ENCODE measurements at places on chromosomes 1 and 21.
A peak's percentile ranks its signal among the peaks of the same experiment; 100 is the strongest.

DNA sequence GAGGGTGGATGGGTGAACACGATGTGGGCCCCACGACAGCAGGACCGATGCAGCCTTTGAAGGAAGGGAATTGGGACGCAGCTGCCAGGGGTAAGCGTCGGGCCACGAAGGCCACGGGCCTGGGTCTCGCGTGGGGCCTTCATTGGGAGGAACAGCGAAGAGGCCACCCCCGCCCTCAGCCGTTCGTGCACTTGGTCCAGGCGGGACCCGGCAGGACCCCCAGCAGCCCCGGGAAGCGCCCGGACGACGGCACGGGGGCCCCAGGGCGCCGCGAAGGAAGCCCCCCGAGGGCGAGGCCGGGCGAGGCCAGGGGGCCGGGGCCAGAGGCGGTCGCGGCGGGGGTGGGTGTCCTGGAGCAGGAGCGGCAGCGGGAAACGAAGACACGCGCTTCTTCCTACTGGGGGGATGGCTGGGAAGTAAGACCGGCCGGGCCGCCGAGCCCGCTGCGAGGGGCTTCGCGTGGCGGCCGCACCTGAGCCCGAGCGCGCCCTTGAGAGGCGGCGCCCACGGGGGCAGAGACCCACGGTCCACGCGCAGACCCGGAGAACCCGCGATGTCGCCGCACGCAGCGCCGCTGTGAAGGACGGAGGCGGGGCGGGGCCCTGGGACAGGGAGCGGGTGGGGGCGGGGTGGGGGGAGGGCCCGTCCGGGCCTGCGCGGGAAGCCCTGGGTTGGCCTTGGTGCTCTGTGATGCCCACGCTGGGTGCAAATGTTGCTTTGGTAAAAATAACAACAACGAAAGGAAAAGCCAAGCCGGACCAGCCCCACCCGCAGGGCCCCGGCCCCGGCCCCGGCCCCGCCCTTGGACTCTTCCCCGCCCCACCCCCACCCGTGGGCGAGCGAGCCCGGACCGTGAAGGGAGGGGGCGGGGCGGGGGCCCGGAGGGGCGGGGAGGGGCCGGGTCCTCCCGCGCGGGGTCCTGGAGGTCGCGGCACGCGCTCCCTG lies 56.0 kb upstream of the ADARB1 start:
- DNase-seq: no peak

GRCh38 chr1:90400131-90400530 lies 317.0 kb downstream of the BARHL2 start:
- DNase-seq: no peak

- DNase-seq: no peak
Measured at GRCh38 chr1:119731741-119732430, 20.2 kb downstream of the PHGDH start.

DNA sequence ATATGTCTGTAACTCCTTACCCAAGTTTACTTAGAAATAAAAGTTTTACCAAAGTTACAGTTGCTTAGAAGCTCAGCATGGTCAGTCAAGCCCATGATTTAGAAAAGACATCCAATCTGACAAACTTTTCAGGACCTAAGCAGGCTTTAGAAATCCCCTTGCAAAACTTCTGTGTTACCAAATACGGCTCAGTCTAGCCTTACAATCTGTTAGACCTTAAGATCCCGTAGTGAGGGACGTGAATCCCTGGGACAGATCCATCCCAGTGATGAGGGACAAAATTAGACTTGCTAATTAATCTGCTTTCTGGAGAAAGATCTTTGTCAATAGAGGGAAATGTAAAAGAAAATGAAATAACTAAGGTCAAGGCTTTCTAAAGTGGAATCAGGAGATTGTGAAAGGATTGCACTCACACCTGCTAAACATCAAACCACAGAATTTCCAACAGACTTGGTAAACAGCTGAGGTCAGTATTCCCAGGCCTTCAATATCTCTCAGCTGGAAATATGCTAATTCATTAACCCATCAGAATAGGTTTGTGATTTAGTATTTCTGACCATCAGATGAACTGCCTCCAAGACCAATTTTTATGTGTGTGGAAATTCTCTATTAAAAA lies 375.3 kb downstream of the DUSP10 start:
- DNase-seq: no peak

GRCh38 chr1:110155878-110156522 lies 5.7 kb downstream of the SLC6A17 start:
- DNase-seq: peak; percentile 36

GRCh38 chr21:36419996-36420395 lies 34.8 kb downstream of the CHAF1B start:
- no peak for DNase-seq

DNA sequence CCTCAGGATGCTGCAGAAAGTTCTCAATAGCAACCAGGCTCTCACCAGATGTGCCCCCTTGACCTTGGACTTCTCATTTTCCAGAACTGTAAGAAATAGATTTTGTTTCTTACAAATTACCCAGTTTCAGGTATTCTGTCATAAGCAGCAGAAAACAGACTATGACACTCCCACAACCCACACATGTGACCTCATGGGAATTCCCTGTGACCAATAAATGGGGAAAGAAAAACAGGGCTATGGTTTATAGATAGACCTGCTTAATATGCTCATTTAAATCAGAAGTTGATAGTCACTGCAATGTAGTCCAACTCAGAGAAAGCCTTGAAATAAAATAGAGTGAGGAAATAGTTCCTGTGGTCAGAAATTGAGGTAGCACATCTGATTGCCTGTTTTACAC lies 380.9 kb upstream of the PTBP2 start:
- no peak for DNase-seq

- DNase-seq: no peak
Measured at GRCh38 chr1:167943541-167943940, 6.7 kb upstream of the MPC2 start.

DNA sequence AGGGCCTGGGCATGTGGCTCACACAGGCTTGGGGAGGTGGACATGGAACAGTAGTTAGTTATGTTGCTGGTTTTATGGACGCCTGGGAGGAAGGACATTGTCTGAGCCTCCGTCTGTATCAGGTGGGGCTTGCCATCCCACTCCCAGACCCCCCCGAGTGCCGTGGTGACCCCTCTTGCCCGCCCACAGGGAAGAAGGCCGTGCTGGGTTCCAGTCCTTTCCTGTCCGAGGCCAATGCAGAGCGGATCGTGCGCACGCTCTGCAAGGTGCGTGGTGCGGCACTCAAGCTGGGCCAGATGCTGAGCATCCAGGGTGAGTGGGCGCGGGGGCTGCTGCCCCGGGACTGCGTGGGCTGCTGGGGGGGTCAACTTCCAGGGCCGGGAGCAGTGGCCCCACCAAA lies 41.7 kb downstream of the COQ8A start:
- no peak for DNase-seq

DNA sequence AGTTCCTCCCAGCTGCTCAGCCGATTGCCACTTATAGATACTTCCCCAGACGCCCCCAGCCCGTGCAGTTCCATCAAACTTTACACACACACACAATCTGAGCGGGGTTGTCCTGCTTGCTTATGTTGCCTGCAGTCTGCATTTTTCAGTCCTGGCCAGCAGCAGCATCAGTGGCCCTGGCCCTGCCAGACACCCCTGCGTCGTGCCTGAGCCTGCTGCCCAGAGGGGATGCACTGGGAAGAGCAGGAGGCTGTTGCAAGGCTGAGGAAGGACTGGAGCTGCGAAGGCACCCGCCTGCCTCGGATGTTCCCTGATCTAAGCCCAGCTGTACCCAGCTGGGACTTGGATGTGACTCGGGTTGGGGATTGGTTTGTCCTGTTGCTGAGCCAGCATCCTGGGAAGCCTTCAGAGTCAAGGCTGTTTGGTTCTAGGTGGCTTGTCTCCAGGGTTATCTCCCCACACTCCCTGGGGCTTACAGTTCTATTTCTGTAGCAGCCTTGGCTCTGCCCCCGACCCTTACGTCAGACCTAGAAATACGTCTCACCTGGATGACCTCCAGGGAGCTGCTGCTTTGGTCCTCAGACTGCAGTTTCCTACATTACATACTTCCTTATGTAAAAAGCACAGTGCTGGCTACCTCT lies 42.3 kb downstream of the MAN1C1 start:
- no peak for DNase-seq

Data from T-helper 9 cell (primary cell).